Esophagus squamous epithelium (tissue), 5 donors: ENCODE measurements at places on chromosomes 1 and 21.

DNA sequence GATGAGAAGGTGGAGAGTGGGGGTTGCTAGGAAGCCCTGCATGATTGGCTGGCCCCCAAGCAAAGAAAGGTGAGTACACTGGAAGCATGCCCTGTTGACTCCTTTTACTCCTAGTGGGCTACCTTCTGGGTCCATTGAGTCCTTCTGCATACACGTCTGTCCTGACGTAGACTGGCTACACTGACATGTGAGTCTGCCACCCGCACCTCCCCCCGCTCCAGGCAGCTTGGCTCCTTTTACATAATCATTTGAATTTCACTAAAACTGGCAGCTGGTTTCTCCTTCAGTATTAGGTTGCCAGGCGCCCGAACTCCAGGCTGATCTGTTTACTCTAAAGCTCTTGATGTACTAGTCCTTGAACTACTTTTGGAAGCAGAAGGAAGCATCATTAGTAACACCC lies 8.7 kb downstream of the MRPS21 start:
- DNase-seq, result no peak

- DNase-seq, result no peak
Measured at GRCh38 chr21:27104846-27105431, 138.1 kb upstream of the ADAMTS5 start.

DNA sequence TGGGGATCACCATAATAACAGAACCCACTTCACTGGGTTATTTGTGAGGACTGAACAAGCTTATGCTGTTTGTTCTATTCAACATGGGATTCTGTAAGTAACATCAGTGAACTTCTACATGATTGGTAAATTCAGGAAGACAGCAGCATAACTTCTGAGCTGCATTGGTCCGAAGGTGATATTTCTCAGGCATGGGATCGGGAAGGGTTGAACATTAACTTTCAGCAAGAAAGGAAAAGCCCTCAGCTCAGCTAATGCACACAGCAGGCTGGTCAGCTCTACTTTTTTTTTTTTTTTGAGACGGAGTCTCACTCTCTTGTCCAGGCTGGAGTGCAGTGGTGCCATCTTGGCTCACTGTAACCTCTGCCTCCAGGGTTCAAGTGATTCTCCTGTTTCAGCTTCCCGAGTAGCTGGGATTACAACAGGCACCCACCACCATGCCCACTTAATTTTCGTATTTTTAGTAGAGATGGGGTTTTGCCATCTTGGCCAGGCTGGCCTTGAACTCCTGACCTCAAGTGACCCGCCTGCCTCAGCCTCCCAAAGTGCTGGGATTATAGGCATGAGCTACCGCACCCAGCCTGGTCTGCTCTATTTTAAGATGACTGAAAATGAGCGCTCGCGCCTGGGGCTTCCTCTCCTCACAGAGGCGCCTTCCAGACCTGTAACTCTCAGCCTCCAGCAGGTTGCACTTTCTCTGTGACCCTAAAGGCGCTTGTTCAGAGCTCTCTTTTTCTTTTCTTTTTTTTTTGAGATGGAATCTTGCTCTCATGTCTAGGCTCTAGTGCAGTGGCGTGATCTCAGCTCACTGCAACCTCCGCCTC lies 42.2 kb downstream of the ECE1 start:
- no peak for DNase-seq

DNA sequence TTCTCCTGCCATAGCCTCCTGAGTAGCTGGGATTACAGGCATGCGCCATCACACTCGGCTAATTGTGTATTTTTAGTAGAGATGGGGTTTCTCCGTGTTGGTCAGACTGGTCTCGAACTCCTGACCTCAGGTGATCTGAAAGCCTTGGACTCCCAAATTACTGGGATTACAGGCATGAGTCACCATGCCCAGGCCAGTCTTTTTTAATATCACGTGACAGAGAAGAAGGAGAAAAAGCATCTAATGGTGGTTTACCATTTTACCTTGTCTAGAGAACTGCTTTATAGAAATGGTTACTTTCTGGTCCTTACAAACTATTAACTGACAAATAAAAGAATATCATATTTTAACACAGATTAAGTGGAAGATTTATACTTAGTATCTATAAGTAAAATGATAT lies 168.0 kb downstream of the PTPRC start:
- no peak for DNase-seq

- no peak for DNase-seq
Measured at GRCh38 chr1:201093561-201093960, 18.7 kb downstream of the CACNA1S start.

DNA sequence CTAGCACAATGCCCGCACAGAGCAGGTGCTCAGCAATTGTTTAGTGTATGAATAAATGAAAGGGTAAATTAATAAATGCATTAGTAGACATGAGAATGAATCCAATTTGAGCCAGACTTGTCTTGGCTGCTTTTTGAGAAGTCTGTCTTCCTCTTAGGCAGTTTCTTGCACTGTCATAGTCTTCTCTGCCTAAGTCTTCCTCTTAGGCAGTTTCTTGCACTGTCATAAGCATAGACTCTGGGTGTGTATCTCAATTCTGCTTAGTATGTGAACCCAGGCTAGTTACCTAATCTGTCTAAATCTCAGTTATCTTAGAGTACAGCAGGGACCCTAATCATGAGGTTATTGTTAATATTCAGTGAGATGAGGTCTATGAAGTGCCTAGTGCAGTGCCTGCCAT lies 27.2 kb downstream of the NHLH2 start:
- DNase-seq, result no peak
